Vagina (tissue), 2 donors: ENCODE measurements at places on chromosomes 5 and 9.

GRCh38 chr5:169534311-169534880, 49.2 kb upstream of the SPDL1 start:
- DNase-seq = no peak

- no peak for DNase-seq
Measured at GRCh38 chr9:70043689-70044489, at the start of gene MAMDC2. TSS of gene MAMDC2 (plus strand) at chr9:70043848. CDS start at chr9:70044198, 350 bp downstream.

DNA sequence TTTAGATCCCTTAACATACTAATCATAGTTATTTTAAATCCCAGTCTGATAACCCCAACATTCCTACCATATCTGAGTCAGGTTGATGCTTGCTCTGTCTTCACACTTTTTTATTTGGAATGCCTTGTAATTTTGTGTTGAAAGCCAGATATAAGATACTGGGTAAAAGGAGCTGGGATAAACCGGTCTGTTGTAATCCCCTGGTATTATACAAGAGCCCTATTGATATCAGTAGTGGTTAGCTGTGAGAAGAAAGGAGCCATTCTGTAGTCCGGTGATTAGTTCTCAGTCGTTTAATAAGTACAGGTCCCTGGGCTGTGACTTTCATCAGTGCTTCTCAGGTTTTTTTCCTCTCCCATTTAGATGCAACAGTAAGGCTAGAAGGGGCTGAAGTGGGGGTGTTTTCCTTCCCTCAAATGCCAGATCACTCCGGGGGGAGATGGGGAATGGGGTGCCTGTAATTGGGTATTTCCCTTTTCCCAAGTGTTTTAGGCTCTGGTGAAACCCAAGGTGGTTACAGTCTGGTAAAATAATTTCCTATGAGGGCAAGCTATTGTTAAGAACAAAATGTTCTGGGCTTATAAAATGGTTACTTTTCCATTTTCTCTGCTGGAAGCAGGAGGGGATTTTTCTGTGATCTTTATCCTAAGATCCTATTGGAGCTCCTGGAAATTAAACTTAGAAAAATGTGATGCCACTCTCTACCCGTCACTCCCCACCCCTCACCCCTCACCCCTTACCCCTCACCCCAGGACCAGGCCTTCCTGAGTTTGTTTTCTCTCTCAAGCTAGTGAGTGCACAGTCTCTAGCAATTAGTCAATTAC, 72.7 kb downstream of the KCNN2 start:
- DNase-seq = no peak

DNA sequence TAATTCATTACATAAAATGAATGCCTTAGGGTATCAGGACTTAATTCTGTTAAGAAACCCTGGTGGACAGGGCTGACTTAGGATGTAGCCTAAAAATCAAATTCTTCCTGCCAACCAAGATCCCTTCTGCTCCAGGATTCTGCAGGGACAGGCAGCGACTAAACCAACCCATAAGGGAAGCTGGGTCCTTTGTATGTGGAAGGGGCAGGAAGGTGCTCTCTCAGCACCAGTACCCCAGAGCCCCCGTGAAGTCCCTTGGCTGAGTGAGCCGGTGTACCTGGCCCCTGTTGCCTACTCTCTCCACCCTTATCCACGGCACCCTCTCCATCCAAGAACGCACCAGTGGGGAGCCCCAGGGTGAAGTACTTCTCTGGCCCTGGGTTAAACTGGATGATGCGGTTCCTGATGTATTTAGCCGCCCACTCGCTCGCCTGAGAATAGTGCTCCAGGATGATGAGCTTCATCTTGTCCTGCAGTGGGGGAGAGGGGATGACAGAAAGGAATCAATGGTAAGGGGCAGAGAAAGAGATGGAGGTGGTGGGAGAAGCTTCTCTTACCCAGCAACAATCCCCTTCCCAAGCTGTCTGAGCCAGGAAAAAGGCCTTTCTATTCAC, 1.1 kb downstream of the GNPDA1 start:
- no peak for DNase-seq

DNA sequence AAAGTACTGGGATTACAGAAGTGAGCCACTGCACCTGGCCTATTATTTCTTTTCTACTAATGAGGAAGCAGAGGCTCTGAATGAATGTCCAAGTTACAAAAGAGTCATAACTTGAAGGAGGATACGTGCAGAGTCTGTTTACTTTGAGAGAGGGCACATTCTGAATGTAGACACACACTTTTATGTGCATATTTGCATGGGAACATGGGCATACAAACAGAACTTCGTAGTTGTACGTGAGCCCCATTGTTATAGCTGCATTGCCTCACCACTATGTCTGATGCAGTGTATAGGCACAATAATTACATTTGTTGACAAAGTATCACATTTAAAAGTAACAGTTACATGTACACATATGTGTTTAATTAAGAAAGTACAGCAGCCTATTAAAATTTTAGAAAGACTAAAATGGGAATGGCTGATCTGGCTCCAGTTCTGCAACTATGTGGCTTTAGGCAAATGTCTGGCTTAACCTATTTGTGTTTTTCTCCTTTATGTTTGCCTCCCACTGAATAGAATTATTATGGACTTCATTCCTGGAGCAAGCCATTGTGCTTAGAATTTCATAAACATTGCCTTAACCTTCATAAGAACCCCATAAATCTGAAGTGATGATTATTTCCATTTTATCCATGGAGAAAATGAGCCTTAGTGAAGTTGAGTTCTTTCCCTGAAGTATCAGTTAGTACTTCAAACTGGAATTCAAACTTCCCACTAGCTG, 3.0 kb upstream of the DPYSL3 start:
- no peak for DNase-seq

DNA sequence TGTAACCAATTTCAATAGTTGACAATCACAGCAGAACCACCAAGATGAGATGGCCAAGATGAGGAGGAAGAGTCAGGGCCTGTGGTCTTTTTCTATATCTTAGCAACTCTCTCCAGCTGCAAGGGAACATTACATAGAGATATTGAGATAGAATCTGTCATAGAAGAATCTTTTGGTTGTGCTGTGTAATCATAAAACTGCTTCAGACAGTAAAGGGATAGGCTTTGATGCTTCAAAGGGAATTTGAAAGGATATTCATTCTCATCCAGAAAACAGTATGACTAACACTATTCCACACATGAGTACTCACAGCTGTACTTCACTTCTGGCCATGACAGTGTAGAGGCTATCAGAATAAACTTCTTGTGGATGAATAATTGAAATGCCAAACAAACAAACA, 145.9 kb downstream of the YIPF5 start:
- DNase-seq = no peak

- DNase-seq = no peak
Measured at GRCh38 chr9:99921875-99922710, 15.6 kb downstream of the STX17 start.

GRCh38 chr9:29348999-29349398, 1775.7 kb upstream of the C9orf72 start:
- no peak for DNase-seq

- no peak for DNase-seq
Measured at GRCh38 chr5:149128023-149128875, 13.0 kb upstream of the ABLIM3 start.

- no peak for DNase-seq
Measured at GRCh38 chr5:148831590-148832565, 5.5 kb downstream of the ADRB2 start.

DNA sequence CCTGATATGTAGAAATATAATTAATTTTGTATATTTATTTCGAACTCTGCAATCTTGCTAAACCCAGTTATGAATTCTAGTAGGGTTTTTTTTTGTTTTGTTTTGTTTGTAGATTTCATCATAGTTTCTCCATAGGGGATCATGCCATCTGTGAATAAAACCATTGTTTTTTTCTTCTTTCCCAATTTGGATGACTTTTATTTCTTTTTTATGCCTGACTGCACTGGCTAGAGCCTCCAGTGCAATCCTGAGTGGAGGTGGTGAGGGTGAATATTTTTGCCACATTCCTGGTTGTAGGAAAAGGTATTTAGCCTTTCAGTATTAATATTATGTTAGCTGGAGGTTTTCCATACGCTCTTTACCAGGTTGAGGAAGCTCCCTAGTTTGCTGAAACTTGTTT, 70.0 kb upstream of the GFPT2 start:
- no peak for DNase-seq

DNA sequence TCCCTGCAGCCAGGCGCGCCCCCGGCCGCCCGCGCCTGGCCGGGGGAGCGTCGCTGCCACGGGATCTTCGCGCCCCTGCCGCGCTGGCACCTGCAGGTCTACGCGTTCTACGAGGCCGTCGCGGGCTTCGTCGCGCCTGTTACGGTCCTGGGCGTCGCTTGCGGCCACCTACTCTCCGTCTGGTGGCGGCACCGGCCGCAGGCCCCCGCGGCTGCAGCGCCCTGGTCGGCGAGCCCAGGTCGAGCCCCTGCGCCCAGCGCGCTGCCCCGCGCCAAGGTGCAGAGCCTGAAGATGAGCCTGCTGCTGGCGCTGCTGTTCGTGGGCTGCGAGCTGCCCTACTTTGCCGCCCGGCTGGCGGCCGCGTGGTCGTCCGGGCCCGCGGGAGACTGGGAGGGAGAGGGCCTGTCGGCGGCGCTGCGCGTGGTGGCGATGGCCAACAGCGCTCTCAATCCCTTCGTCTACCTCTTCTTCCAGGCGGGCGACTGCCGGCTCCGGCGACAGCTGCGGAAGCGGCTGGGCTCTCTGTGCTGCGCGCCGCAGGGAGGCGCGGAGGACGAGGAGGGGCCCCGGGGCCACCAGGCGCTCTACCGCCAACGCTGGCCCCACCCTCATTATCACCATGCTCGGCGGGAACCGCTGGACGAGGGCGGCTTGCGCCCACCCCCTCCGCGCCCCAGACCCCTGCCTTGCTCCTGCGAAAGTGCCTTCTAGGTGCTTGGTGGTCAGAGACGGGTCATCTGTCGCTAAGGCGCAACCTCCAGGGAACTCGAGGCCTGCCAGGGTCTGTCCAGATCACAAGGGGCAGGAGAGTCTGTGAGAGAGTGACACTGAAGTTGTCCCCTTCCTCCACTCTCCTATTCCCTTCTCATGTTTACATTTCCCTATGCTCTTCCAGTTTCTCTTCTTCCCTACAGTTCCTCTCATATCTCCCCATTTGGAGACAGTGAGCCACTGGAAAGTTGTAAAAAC, 1.3 kb downstream of the GPR150 start:
- DNase-seq = no peak

DNA sequence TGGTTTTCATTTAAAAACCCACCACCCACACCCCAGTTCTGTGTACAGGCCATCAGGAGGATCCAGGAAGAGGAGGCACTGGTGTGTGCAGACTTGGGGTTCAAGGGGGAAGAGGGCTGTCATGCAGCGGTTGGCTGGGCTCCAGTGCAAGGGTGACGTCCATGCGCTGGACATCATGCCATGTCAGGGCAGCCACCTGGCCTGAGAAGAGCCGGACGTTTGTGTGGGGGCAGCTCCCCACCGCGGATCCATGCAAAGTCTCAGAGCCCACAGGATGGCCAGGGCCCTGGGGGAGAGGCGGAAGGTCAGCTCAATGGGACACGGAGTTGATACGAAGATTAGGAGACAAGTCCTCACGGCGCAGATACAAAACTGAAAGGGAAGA, 11.1 kb downstream of the BRD9 start:
- DNase-seq = no peak

GRCh38 chr9:92618633-92619225, 51.2 kb downstream of the IPPK start:
- no peak for DNase-seq

DNA sequence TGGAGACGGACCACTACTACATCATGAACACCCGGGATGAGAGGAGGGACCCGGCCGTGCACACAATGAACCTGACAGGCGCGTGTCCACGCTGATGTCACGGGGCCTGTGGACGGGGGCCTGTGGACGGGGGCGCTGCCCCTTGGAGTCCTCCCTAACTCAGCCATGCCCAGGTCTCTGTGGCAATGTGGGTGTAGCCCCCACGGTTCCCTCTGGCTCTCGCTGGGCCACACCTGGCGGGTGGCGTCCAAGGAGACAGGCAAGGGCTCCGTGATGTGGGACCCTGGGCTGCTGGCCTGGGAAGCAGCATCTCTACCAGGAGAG, 22.1 kb downstream of the PAEP start:
- peak; percentile 72 for DNase-seq

DNA sequence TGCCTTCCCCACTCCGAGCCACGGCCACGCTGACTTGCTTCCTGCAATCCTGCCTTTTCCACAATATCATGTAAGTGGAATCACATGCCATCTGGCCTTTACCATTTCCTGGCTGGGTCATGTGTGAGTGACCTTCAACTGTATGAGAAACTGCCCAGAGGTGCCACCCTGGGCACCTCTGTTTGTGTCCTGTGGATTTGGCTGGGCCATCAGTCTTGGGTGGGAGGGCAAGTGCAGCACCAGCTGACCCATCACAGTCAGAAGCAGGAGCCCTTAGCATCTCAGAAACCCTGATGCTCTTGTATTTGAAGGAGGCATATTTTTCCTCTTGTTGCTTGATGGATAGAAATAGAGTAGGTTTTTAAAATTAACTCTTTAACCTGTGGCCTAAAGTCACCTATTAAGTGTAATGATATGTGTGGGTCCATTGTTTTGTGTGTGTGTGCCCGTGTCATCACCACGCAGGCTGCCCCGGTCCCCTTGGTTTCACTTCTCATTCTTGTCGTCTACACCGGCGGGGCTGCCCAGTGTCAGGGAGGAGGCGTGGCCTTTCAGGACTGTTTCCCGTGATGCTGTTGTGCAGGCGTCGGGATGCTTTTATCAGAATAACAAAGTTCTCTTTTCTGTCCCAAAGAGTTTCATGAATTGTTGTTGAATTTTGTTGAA, 52.1 kb upstream of the CACNA1B start:
- no peak for DNase-seq

DNA sequence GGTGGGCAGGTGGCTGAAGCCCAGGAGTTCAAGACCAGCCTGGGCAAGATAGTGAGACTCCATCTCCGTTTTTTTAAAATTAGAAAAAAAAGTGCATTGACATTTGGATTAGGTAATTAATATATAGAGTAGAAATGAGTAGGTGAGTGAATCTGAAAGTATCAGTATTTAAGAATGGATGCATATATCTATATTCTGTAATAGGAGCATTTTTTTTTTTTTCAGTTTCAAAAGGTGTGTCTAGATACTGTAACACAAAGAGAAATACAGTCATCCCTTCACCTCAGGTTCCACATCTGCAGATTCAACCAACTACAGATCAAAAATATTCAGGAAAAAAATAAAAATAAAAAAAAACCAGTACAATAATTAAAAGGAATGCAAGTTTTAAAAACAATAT, 50.8 kb downstream of the RBM27 start:
- DNase-seq = no peak

DNA sequence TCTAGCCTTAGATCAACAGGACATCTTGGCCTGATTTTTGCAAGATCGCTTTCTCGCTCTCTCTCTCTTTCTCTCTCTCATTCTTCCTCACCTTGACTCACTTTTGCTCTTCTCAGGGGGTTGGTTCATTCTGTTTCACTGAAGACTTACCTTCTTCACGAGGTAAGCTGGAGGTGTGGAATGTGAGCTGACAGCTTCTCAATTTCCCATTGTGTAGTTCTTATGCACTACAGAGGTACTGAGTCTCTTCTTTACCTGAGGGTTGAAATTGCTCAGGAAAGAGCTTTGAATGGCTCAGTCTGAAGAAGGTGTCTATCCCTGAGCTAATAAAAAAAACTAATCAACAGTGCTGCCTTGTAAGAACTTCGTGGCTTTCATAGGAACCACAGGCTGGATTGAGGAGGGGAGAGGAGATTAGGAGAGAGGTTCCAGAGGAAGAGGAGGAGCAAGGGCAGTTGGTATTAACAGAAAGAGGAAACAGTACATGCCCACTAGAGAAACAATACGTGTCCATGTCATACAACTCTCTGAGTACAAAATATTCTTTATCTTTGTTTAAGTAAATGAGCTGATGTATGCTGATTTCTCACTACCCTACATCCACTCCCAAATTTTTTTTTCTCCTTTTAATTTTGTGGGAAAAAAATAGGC, 192.2 kb downstream of the TMEM167A start:
- DNase-seq = no peak

- no peak for DNase-seq
Measured at GRCh38 chr5:74367934-74368333, 272.6 kb downstream of the ENC1 start.
